ENCODE measurements at places on chromosomes 5 and 9.

- no peak for DNase-seq
These were observed 190.1 kb downstream of the CWC27 start for GRCh38 chr5:64958757-64959391.

DNA sequence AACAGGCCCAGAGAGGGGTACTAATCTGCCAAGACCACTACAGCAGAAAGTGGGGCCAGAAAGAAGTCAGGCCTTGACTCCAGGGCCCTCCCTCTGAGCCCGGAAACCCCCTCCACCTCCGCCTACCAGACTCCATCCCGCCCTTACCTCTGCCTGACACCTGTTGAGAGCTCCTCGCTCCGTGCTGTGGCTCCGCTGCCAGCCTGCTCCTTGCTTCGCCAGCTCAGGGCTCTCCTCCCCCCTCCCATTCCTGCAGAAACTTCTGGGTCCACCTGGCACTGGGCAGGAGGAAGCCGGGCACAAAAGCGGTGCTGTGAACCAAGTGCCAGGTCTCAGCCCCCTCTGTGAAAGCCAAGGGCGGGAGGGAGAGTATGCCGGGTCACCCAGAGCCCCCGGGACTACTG, 6.4 kb upstream of the ST6GALNAC6 start:
- DNase-seq: peak; percentile 46

DNA sequence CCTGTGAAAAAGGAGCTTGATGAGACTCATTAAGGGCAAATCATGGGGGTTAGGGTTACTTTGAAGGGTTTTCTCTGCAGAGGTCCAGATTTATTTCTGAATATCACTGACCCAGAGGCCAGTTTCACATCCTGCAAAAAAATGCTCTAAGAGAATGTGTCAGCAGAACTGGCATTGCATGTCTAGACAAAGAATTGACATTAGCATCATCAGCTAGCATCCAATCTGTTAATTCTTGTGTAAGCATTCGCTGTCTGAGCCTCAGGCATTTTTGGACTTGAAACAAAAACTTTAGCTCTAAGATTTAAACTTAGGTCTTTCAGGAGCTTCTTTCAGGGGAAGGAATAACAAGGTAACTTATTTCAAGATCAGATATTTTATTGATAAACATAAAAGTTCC, 187.9 kb upstream of the ELL2 start:
- no peak for DNase-seq

GRCh38 chr5:41087461-41087860, 16.3 kb upstream of the MROH2B start:
- no peak for DNase-seq

- no peak for DNase-seq
These were observed 1731.9 kb upstream of the CDH9 start for GRCh38 chr5:28770307-28770706.

DNA sequence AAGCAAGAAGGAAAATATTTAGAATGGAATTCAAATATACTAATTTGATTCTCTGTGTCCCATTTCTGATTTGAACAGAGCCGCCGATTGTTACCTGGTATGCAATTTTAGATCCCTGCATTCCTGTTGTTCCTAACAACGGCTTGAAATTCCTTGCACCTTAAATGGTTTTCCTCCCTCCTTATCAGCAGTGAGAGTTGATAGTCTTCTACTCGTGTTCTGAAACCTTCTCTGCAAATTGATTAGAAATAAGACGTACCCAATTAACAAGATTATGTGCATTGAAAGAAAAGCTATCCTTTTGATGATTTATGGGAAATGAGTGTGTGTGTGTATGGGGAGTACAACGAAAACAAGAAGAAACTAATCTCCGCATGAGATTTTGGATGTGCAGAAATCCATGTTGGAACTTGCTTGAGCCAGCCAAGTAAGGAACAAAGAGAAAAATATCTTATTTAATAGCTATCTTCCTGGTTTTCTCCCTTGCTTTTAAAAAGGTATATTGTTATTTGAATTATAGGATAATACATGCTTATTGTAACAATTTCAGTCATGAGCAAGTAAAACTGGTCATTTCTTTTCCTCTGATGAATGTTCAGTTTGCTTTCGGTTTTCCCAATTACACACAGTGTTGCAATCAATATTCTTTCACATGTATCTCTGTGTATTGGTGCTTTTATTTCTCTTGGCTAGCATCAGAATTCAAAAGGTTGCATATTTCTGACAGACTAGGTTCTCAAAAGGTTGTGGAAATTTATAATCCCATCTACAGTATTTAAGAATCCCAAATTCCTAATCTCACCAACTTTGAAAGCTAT, 211.1 kb upstream of the ACTBL2 start:
- DNase-seq: no peak

GRCh38 chr5:174329738-174330137, 284.2 kb downstream of the NSG2 start:
- DNase-seq: no peak

- DNase-seq: no peak
These were observed 40.5 kb downstream of the FYB1 start for GRCh38 chr5:39178861-39179260.

DNA sequence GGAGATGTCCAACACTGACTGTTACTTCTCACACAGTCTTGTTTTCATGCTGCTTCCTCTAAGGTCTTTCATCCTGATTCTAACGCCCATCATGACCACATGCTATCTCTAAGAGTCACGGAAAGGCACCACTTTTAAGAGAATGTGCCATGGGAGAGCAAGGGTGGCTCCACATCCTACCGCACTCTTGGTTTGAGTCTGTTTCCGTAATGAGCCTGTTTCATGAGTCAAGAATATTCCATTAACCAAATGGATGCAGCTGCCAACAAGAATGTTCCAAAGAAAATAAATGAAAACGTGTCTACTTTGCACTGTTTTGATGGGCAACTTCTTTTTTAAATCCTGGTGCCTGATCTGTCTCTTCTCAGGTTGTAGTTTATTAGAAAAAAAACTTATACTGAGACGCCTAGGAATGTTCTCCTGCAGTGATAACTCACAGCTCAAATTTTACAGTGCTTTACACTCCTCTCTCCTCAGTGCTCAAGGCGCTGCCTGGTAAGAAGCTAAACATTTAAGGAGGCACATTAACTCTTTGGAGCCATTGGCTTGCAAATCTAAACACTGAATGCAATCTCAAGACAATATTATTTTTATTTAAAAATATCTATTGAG, 124.3 kb downstream of the FGF1 start:
- no peak for DNase-seq

DNA sequence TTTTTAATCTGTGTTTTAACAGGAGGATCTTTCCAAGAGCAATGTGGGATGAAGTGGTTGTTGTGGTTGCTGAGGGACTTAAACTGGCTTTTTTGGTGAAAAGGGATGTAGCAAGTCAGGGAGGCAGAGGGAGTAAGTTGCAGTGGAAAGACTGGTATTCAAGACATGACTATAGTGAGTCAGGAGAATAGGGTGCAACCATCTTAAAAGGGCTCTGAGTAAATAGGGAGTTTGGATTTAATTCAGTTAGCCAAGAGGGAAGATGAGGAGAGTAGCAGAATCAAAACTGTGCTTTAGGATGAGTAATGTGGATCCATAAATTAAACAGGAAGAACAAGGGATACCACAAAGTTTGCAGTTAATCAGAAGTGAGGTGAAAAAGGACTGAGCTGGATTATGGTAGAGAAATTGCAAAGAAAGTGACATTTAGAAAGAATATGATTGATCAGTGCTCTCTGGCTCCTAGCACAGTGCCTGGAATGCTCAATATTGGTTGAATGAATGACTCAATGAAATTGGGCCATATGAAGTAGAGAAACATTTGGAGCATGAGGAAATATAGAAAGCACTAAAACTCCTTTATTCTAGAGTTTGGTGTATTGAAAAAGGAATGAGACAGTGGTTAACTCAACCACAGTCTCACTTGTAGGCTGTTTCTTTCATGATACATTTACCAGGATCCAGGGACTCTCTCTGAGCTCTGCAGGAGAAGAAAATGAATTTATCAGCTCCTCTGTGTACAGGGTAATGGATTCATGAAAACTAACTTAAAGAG, 5.1 kb downstream of the POLR3G start:
- DNase-seq: no peak

DNA sequence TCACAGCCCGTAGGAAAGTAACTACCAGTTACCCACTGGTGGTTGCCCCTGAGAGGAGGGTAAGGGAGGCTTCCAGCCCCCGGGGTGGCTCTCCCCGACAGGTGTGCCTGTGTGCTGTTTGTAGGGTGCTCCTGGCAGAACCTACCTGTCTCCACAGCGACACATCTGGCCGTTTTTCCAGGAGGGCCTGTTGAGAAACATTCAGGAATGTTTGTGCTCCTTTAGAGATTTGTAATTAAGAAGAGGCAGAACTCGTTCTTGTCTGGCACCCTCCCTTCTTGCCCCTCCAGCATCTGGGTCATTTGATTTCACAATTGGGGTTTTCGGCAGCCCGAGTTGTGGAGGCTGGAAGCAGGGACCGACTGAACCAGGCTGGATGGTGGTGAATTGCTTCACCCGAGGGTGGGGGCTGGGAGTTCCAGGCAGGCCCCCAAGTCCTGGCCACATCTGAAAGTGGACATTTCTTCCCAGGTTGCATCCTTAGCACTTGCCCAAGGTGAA, 74.2 kb downstream of the WWC1 start:
- no peak for DNase-seq

DNA sequence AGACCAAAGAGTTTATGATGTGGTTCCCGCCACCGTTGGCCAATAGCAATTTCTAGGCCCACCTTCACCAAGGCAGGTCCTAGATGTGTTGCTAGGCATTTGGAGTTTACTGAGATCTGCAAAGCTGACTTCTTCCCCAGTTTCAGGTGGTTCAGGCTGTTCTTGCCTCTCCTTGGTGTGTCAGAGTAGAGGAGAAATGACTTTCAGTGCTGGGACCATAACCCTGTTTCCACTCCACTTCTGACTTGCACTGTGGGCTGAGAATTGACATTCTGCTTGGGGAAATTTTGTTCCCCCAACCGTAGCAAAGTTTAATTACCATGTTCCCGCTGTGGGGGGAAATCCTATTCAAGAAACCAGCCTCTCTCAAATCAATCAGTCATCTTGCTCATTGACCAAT, 128.0 kb upstream of the GABRP start:
- no peak for DNase-seq

DNA sequence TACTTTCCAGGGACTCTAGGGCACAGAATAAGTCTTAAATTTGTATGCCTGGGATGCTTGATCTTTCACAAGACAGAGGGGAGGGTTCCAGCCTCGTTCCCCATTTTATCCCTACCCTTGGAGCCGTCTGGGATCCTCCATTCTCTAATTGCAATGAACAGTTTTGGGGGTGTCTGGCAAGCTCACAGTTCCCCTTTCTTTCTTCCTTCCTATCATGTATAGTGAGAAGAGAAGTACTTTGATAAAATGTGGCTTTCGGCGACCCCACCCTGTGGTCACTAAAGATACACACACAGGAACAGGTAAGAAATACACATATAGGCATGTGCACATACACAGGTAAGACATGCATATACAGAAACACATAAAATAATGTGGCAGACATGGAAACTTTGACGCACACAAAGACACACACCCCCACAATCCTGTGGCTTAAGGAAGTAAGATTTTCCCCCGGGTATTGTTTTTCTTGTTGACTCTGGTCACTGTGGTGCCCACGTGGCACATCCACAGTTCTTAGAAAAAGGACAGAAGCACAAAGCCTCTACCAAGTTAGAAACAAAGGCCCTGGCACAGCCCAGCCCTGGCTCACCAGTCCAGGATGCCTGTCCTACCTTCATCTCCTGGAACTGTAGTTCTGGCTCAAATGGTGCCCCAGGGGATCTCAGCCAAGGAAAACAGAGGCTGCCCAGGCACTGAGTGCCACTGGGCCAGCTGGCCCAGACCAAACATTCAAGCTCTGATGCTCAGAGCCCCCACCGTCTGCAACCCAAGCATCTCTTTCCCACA, 6.3 kb upstream of the SMU1 start:
- no peak for DNase-seq

DNA sequence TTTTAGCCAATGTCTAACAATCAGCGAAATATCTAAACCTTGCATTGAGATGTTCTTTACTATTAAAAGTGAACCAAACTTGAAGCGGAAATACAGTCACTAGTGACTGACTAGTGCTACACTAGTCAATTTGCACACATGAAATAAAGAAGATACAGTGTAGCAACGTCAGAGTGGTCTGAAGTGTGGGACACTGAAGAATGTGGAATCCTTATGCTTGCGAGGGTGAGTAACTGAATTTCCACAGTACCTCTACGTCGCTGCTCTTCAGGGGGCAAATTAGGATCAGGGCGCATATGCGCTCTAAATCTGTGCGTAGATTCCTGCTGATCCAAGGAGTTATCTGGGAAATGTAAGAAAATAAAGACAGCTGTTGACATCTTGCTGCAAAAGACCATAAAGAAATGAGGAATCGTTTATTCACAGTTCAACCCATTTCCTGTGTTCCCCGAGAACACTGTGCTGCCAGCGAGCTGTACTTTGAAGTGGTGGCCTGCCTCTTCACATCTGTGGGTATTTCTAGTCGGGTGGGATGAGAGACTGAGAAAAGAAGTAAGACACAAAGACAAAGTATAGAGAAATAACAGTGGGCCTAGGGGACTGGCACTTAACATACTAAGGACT, 39.8 kb upstream of the FLT4 start:
- no peak for DNase-seq

- peak; percentile 9 for DNase-seq
These were observed 2.5 kb downstream of the TLE1 start for GRCh38 chr9:81686614-81687520.

DNA sequence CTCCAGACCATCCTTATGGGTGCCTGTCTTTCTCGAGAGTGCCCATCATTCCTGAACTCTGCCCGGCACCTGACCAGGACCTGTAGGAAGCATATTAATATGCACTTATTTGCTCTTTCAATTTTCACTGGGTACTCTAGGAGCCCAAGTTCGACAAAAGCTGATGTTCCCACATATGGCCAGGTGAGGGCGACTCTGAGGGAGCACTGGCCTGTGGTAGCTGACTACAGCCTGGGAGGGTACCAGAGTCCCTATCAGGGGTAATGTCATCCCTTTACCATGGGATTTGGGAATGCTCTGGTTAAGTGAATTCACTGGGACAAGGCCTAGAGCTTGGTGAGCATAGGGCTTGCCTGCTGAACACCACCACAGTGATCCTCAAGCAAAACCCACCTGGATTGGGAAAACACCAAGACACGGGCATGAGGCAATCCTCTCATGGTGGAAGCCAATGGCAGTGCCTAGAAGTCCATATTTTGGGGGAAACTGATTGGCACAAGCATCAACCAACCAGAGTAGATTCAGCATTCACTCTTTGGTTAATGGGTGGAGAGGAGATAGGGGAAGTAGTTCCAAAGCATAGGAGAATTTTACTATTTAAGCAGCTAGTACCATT, 112.2 kb downstream of the MTX3 start:
- DNase-seq: no peak

- DNase-seq: no peak
These were observed 30.4 kb downstream of the SEMA5A start for GRCh38 chr5:9515436-9515835.

- DNase-seq: no peak
These were observed 421 bp downstream of the RUSC2 start for GRCh38 chr9:35490155-35490909.

- DNase-seq: no peak
These were observed 21.0 kb upstream of the MRPS30 start for GRCh38 chr5:44787731-44788130.

GRCh38 chr9:78044189-78044588, 12.6 kb upstream of the GNAQ start:
- no peak for DNase-seq
